Stimulated activated CD8-positive, alpha-beta memory T cell treated with anti-CD3 and anti-CD28 coated beads, Interleukin-4, amount 100 ng/mL, for 1 hour (primary cell): ENCODE measurements at places on chromosomes 6 and 20.

DNA sequence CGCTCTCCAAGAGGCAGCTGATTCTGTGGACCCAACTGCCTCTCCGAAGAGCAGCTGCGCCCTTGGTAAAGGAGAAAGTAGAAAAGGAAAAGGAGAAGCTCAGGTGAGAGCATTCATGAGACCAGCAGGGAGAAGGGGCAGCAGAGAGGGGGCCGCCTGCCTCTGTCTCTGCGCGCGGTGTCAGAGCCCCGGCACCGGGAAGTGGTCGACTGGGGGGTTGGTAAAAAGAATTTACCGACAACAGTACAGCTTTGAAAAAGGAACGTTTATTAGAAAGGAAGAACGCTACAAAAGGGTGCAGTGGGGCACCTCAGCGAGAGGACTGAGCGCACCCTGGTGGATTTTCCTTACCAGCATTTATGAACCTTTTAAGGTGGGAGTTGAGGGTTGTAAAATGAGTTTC is 61.9 kb downstream of the GPR6 start:
- DNase-seq, result peak; percentile 7

DNA sequence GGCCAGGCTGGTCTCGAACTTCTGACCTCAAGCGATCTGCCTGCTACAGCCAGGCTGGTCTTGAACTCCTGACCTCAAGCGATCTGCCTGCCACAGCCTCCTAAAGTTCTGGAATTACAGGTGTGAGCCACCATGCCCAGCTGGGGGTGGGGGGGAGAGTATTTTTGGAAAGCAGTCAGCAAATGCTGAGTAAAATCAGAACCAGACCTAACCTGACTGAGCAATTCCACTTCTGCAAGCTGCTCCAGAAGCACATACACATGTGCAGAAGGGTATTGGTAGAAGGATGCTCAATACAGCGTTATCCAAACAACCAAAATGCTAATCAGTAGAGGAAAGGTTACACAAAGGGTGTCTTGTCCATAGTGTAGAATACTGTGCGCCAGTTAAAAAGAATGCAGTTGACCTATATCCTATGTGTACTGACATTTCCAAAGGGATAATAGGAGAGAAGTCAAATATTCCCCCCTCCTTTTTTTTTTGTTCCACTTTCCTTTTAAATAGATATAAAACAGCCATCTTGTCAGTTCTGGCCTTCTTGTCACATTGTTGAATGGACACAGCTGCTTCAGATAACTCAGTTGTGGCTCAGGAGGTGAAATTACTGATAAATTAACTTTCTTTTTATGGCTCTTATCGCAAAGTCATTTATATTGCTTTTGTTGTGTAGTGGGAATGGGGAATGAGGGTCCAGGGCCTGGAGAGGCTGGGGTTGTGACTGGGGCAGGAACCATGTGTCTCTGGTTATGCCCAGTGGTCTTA is 74.6 kb downstream of the DTD1 start:
- no peak for DNase-seq

GRCh38 chr6:42394881-42395620 is 56.7 kb downstream of the TRERF1 start:
- DNase-seq, result no peak

DNA sequence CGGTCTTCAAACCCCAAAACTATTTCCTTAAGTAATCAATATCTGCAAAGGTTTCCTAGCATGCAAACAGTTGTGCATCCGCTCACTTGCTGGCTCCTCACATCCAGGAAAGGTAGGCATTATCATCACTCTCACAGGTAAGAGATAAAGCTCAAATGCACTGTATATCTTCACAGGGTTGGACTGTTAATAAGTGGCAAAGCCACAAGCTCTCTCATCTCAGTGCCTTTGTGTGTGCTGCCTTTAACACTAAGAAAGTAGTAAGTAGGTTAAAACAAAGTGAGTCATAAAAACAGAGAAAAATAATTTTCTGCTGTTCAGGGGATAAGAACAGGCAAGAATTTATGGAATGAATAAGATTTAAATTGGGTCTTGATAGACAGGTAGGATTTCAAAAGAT is 21.3 kb downstream of the MAN1A1 start:
- no peak for DNase-seq

- no peak for DNase-seq
Observed at GRCh38 chr6:46320505-46320904, 149.7 kb upstream of the ENPP5 start.

GRCh38 chr20:43559147-43559987 is 540 bp downstream of the SGK2 start:
- no peak for DNase-seq

DNA sequence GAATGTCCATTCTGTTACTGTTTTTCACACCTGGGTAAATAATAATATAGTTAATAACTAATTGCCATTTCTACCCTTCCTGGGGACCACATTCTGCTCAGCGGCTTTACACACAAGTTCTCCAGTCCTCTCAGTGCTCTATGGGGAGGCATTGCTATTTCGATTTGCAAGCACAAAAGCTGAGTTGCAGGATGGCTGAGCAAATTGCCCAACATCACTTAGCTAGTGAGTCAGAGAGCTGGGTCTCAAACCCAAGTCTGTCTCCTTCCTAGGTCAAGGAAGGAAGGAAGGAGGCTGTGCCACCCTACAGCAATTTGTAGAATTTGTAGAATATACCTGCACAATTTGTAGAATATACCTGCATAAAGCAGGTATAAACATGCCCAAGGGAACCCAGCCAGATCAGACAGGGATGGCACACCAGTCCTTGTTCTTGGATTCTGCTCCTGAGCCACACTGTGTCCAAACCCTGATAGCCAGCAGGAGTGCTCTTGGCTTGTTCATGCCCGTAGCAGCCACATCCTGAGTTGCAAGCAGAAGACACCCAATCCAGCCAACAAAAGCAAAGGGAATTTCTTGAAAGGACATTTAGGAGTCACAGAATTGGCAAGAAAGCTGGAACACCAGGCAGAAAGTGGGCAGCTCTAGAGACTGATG is 56.9 kb downstream of the LY86 start:
- no peak for DNase-seq
